ENCODE measurements at places on chromosomes 5 and 9.

GRCh38 chr9:89138463-89139390 lies 39.9 kb downstream of the SHC3 start:
- DNase-seq, result peak; percentile 66

- no peak for DNase-seq
Measured at GRCh38 chr5:38715696-38716095, 130.1 kb upstream of the OSMR start.

GRCh38 chr5:96772542-96772941 lies 35.2 kb downstream of the ERAP1 start:
- DNase-seq, result no peak

- DNase-seq, result no peak
Measured at GRCh38 chr9:8179381-8180053, 379.9 kb upstream of the DMAC1 start.

- DNase-seq, result no peak
Measured at GRCh38 chr5:119270960-119271757, 84.7 kb upstream of the TNFAIP8 start.

DNA sequence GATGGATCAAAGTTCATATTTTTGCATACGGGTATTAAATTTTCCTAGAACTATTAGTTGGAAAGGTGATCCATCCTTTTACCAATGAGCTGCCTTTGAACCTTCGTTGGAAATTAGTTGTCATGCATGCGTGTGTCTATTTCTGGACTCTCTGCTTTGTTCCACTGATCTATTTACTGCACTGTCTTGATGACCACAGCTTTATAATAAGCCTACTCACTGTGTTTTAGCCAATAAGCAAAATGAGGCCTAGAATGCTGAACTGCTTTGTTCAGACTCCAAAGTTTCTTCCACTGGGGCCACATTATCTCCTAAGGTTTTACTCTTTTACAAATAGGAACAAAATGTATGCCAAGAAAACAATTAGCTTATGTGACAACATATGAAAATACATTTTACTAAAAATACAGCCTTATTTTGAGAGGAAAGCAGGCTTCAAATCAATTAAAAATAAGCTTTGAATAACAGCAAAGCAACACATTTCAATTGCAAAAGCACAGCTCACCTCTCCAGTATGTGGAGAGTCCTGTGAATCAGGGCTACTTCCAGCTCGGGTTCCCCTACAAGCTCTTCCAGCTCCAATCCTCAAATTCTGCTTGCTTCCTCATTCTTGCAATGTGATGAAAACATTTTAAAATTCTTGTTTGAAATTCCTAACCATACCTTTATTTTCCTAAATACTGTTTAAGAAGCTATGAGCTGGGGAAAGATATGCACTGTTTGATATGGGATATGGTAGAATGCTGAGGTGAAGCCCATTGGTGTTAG lies 72.0 kb downstream of the RETREG1 start:
- DNase-seq, result no peak

GRCh38 chr5:65076251-65076869 lies 307.6 kb downstream of the CWC27 start:
- DNase-seq, result peak; percentile 97

DNA sequence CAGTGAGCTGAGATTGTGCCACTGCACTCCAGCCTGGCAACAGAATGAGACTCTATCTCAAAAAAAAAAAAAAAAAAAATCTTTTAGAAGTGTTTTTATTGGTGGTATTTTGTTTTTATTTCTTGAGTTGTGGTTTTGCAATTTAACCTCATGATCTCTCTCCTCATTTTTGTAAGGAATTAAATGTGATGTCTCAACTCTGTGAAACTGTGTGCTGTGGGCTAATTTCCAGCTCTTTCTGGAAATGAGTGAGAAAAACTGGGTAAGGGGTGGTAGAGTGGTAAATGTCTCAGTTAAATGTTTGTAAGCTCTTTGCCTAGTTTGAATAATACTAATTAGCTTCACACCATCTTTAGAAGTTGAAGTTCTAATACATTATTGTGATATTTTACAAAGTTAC lies 29.0 kb downstream of the ACO1 start:
- peak; percentile 57 for DNase-seq

GRCh38 chr9:99019510-99020331 lies 76.0 kb downstream of the COL15A1 start:
- peak; percentile 92 for DNase-seq

- DNase-seq, result no peak
Measured at GRCh38 chr9:18007621-18008020, 428.8 kb downstream of the SH3GL2 start.

DNA sequence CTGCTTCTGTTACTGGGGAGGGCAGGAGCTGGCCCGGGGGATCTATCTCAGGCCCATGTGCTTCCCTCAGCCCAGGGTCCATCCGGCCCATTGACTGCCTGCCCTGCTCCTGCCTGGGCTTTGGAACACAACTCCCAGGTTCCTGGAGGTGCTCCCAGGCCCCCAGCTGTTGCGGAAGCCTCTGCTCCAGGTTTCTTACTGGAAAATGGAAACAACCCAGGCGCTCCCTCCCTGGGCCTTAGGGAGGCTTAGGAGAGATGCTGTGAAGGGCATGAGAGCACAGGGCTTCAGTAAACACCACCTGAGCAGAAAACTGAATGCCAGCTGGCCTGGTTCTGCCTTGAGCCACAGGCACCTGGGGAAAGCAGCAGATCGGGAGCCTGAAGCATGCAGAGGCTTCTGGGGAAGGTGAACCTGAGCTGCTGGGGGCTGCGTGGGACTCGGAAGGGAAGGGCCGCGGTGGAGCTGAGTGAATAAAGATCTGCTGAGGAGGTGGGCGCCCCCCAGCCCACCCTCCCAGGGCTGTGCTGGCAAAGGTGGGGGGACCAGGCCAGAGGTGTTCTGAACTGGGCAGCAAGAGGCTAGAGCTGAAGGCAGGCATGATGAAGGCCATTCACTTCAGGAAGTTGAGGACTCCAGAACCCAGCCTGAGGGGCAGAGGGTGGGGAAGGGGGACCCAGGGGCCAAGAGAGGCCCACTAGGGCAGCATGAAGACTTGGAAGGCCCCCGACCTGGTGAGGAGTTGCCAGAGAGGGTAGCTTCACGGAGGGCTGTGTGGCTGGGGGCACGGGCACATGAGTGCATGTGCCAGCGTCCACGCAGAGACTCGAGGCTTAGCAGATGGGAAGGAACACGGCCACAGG lies 64.8 kb downstream of the SHB start:
- no peak for DNase-seq

DNA sequence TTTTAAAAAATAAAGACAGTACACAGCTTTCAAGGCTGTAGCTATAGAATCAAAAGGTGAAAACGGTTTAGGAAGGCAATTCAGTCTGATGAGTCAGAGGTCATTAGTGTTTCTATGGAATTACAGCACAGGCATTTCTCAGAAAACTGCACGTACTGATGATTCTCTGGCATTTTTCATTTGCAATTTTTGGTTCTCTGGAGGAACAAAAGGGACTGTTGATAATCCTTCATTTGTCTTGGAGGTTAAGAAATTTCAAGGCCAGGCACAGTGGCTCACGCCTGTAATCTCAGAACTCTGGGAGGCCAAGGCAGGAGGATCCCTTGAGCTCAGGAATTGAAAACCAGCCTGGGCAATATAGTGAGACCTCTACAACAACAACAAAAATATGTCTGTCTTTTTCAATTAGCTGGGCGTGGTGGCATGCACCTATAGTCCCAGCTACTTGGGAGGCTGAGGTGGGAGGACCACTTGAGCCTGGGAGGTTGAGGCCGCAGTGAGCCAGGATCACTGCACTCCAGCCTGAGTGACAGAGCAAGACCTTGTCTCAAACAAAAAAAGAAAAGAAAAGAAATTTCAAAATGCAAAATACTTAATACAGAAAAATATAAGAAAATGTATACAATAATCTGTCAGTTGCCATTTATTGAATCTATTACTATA lies 27.3 kb downstream of the NR6A1 start:
- DNase-seq, result no peak
